ENCODE measurements at places on chromosomes 11 and 22.

DNA sequence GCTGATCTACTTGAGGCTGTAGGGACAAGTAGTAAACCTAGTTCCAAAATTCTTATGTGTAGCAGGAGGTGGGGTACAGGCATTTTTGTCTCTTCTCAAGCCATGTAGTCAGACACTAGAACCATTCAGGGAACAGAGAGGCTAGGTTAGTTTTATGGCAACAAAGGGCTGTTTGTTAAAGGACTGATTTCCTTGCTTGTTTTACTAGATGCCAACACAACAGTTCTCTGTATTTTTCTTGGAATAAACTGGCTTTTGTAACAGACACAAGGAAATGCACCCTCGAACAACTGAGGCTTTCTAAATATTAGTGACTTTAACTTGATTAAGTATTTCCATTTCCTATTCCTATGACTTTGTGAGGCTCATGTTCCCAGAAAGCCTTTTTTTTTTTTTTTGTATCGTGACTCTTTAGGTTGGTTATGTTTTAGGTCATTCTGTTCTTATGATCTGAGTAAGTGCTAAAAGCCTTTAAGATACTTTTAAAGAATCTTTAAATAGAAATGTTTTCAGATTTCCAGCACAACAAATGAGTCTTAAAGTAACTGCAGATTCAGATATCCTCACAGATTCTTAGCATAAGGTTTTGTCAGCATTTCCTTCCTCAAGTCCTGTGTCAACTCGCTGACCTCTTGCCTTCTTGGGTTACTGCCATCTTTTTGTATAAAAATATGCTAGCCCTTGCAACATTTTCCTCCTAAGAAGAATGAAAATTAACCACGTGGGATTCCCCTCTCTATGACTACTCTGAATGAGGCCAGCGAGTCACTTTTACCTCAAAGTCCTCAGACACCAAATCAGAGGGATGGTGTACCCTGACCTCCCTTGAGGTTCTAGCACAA lies 92.5 kb downstream of the CCDC83 start:
- DNase-seq, result peak; percentile 49

DNA sequence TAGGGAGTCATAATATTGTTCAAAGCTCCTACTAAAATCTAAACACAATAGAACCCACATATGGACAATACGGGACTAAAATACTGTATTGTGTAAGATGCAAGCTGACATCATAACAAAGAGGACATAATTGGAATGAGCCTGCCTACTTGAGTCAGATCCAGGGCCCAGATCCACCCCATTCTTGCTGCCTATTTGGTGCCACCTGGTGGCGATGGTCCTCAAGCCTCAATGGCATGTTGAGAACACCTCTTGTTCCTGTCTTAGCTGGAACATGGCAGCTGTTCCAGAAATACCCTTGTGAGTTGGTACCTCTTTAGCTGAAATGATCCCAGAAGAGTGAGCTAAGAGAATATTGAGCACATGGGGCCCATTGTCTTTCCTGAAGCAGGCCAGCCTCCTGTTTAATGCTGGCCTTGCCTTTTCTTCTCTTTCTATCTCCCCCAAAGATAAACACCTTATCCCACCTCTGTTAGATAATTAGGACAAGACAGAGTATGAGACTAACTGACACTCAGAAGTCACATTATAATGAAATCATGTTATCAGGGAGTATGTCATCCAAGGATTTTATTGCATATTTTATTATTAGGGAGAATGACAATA lies 680.9 kb upstream of the ANO5 start:
- DNase-seq, result no peak

GRCh38 chr22:21622919-21623647 lies 6.7 kb downstream of the YDJC start:
- no peak for DNase-seq

DNA sequence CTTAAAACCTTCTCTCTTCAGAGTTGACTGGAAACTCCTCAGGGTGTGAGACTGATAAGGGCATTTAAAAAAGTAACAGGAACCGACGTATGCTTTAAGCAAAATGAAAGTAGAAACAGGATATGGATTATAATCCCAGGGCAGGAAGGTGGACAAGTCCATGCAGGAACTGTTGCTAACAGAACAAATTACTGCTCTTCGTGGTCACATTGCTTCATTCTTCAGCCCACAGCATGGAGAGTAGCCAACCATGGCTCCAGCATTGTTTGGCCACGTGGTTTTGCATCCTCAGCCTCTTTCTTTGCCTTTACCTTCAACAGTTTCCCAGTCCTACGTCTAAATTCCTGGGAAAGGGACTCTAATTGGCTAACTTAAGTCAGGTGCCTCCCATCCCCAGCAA lies 563.1 kb upstream of the ISX start:
- no peak for DNase-seq

GRCh38 chr11:78995171-78995570 lies 420.5 kb upstream of the NARS2 start:
- DNase-seq, result no peak

- DNase-seq, result no peak
Observed at GRCh38 chr11:32137263-32137662, 46.4 kb downstream of the RCN1 start.

Data from upper lobe of left lung (tissue), 6 donors.